Caco-2 (cell line): ENCODE measurements at places on chromosomes 2 and 18. TPM values are rescaled to one million over a fixed set of nuclear protein-coding genes. Genes with fewer than 3 reads are reported as not detected.

GRCh38 chr2:61993422-61994024 is 88.0 kb downstream of the COMMD1 start:
- no peak for DNase-seq

DNA sequence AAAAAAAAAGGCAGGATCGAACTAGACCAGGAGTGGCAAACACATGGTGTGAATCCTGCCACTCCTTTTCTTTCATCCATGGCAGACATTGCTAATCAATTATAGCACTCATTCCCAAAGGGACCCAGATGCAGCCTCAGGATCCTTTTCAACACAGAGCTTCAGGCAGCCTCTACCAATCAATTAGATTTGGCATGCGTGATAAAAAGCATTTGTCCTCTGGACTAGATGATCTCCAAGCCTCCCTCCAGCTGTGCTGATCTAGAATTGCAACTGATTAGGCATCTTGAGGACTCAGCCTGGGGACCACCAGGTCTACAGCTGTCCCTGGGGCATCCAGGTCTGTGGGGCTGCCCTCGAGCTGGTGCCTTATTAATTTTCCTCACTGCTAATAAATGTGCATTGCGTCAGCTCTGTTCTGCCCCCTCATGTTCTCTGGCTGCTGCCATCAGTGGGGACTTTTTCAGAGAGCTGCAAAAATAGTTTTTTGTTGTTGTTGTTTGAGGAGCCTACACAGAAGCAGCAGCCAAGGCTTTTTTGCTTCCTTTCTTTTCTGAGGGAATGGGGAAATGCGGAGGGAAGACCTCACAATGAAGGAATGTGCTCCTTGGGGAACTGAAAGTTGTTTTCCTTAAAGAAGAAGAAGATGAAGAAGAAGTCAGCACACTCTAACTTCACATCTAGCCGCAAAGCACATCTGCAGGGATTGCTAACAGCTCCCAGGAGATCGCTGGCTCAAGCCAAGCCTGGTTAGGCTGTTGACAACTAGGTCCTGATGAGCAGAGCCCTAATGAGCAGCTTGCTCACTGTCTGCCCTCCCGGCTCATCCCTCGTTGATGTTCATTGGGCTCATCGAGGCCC is 8.8 kb upstream of the ATOH8 start:
- no peak for DNase-seq

DNA sequence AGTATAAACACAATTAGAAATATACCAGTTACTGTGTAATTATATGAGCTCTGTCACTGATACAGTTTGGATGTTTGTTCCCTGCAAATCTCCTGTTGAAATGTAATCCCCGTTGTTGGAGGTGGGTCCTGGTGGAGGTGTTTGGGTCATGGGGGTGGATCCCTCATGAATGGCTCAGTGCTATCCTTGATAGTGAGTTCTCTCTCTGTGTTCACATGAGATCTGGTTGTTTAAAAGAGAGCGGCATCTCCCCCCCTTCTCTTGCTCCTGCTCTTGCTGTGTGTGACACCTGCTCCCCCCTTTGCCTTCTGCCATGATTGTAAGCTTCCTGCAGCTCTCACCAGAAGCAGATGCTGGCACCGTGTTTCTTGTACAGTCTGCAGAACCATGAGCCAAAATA is 24.1 kb downstream of the MTX2 start:
- DNase-seq = no peak

DNA sequence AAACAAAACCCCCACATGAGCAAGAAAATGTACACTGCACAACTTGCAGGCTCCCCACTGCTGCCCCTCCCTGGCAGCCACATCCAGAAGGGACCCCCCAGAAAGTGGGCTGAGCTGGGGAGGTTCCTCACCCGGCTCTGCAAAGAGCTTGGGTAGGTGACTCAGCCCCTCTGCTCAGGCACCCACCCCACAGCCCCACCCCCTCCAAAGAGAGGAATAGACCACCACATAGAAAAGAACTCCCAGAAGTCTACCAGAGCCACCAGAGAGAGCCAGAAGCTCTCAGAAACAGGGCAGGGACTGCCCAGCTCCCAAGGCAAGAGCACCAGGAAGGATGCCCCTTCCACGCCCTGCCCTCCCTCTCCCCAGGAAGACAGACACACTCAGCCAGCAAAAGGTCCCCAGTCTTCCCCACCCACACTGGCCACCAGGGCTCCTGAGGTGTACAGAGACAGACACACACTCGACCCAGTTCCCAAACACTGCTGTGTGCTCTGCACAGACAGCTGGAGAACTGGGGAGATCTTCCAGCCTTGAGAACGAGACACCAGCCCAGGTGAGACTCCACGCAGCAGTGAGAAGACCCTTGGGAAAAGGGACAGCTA is 28.2 kb downstream of the BIN1 start:
- no peak for DNase-seq

GRCh38 chr2:195560209-195560895 is 96.7 kb upstream of the SLC39A10 start:
- DNase-seq = no peak

GRCh38 chr18:13823707-13824395 is at the start of gene MC5R:
TSS of gene MC5R (plus strand) at chr18:13824149. CDS start at chr18:13825766, 1,617 bp downstream.
- DNase-seq = peak; percentile 79

GRCh38 chr18:66582211-66582610 is 21.7 kb downstream of the CDH19 start:
- DNase-seq = no peak

DNA sequence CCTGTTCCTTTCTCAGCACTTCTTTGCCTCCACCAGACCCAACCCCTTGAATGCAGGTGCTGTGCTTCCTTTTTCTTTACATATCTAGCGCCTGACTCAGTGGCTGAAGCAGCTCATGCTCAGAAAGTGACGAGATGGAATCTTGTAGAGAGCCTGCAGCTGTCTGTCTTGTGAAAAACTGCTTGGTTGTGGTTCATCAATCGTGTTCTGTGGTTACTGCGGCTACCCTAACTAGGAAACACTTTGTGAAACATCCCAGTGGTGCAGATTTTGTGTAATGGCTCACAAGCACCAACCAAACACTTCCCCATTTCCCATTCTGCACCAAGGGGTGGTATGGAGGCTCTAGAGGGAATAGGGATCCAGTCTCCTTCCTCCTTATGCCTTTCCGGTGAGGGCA is 307.2 kb upstream of the MMADHC start:
- no peak for DNase-seq

- DNase-seq = no peak
Measured at GRCh38 chr2:156427074-156427473, 9.1 kb upstream of the GPD2 start.

DNA sequence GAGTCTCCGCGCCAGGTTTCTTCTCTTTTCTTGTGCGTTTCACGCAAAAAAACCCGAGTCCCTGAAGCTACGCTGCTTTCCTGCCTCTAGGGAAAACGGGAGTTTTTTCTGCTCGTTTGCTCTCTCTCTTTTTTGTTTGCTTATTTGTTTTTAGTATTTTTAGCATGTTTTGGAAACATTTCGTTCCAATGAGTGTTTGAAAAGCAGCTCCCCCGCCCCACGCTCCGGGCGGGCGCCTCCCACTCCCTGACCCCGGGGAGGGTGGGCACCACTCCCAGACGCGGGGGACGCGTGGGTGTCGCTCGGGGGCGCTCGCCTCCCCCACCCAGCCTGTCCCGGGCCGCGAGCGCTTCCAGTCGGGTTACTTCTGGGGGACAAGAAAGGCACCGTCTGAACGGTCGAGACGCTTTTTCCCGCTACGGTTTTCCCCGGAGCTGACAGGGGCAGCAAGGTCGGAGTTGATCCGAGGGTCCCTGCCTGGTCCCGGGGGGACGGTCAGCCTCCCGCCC is 446 bp upstream of the EFHD1 start:
- no peak for DNase-seq

- DNase-seq = peak; percentile 84
Measured at GRCh38 chr2:174748948-174749347, 15.3 kb downstream of the CHRNA1 start.

DNA sequence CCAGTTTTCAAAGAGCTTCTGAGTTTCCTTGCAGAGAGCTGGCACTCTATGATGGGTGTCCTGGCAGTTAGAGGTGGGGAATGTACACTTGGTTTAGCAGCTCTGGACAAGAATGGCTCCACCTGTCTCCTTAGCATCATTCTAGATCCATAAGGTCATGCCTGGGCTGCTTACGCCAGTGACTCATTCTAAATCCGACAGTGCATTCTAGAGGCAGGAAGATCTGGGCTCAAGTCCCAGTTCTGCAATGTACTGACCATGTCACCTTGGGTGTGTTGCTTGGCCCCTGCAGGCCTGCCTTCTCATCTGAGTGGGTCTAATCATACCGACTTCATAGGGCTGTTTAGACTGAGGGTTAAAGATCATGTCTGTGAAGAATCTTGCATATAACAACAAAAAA is 46.5 kb downstream of the PTGR3 start:
- no peak for DNase-seq

GRCh38 chr2:2919574-2920365 is 457.8 kb downstream of the EIPR1 start:
- DNase-seq = no peak

- DNase-seq = no peak
Measured at GRCh38 chr2:119387381-119388129, 20.8 kb downstream of the DBI start.

GRCh38 chr2:49444005-49444404 is 289.7 kb upstream of the FSHR start:
- no peak for DNase-seq

- no peak for DNase-seq
Measured at GRCh38 chr18:34704074-34704473, 6.0 kb upstream of the DTNA start.

DNA sequence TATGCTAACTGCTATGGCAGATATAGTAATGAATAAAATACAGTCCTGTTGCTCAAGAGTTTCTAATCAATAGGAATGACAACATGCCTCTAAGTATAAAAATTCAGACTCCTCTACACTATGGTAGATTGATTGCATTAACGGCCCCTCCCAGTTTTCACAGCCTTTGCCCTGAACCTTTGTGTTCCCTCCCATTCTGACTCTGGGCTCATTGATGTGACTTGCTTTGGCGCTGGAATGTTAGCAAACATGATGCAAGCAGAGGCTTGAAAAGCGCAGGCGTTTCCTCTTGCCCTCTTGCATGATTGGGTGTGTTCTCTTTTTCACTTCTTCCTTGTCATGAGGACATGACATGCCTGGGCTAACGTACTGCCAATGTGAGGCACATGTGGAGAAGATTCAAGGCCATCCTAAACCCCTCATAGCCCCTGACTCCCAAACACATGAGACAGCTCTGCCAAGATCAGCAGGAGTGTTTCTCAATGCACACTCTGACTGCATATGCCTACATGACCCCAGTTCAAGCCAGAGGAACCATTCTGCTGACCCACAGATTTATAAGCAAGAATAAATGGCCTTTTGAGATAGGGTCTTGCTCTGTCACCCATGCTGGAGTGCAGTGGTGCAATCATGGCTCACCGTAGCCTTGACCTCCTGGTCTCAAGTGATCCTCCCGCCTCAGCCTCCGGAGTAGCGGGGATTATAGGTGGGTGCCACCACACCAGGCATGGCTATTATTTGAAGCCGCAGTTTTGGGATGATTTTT is 49.7 kb upstream of the CD28 start:
- peak; percentile 92 for DNase-seq

- no peak for DNase-seq
Measured at GRCh38 chr2:11855064-11855760, 108.8 kb downstream of the LPIN1 start.

TEX44 gene
- not detected in 2 replicates for total RNA-seq

CRYGC gene
- total RNA-seq = not detected in 2 replicates

SRD5A2 gene
- total RNA-seq = not detected in 2 replicates

PLEKHH2 gene
- total RNA-seq = 0.28 and 1.5 TPM in 2 replicates

IL1A gene
- not detected in 2 replicates for total RNA-seq

CNDP1 gene
- total RNA-seq = 0.48 TPM in 1 of 2 replicates, not detected in the other

ZEB2 gene
- total RNA-seq = not detected in 2 replicates

AFF3 gene
- 0.05 and 0.19 TPM in 2 replicates for total RNA-seq

GCC2 gene
- total RNA-seq = 46.2 and 49.9 TPM in 2 replicates
